ENCODE measurements at places on chromosomes 11 and 22. TPM values are rescaled to one million over a fixed set of nuclear protein-coding genes. Genes with fewer than 3 reads are reported as not detected.
A peak's percentile ranks its signal among the peaks of the same experiment; 100 is the strongest.

DNA sequence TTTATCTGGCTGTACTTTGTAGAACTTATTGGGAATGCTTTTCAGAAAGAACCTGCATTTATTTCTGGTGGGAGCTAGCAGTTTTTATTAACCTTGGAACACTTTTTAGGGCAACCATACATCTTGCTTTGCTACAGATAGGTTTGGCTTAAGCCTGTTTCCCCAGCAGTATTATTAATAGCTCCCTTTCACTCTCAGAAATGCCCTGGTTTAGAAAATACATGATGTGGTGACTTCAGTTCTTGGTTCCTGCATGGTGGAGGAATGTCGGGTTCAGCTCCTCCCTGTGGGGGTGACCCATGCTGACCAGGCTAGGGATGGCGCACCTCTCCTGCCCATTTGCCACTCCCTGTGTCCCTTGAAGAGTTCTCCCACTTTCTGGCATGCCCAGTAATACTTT is 28.2 kb downstream of the ZBED4 start:
- DNase-seq: no peak

Gene PRG3
- 0.41 TPM for total RNA-seq

Gene CENPM
- total RNA-seq: 6.1 TPM

Gene WT1
- total RNA-seq: not detected

Gene ASCL2
- 4.1 TPM for total RNA-seq

Gene NELL1
- 78.7 TPM for total RNA-seq

GRCh38 chr11:120215634-120216033 is 4.8 kb downstream of the OAF start:
- no peak for DNase-seq

Gene OVOL1
- 2.1 TPM for total RNA-seq

- peak; percentile 44 for DNase-seq
Measured at GRCh38 chr11:46977038-46977813, 40.7 kb downstream of the CSTPP1 start.

Data from tongue (tissue), 3 donors.